Fibroblast of lung (primary cell): ENCODE measurements at places on chromosomes 6 and 20.

- DNase-seq: peak; percentile 70
These were observed 20.7 kb downstream of the GTPBP2 start for GRCh38 chr6:43608310-43608763.

DNA sequence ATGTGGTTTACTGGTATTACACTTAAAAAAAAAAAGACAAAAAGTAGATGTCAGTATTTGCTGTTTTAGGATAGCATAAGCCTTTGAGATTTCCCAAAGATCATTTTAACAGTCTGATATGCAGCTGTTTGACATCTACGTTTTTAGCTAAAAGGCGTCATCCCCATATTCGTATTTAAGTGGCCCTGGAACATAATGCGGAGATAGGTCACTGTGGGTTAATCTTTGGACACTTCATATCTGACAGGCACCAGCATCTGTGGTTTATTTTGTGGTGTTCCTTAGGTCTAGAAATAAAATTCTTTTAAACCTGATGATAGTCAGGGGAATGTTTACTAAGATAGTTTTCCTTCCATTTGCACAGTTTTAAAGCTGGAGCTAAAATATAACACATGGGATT lies 313.7 kb downstream of the SOX4 start:
- DNase-seq: peak; percentile 73

- DNase-seq: no peak
These were observed 6.6 kb downstream of the EZR start for GRCh38 chr6:158812611-158813010.

GRCh38 chr20:58656831-58657230 lies 5.7 kb downstream of the STX16 start:
- DNase-seq: no peak

- DNase-seq: no peak
These were observed 79.5 kb downstream of the SESN1 start for GRCh38 chr6:109015176-109015575.

DNA sequence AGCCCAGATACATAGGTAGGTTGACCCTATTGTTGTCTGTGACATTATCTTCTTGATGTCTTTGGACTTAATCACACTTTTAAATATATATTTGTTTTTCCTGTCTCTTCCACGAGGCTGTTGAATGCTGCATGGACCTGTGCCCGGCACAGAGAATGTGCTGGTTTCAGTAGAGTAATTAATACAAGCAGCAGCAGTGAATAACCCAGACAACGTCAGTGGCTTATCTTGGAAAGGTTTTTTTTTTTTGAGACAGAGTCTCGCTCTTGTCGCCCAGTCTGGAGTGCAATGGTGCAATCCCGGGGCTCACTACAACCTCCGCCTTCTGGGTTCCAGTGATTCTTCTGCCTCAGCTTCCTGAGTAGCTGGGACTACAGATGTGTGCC lies 108.2 kb downstream of the CDH26 start:
- no peak for DNase-seq

GRCh38 chr6:16058201-16058928 lies 70.5 kb upstream of the MYLIP start:
- DNase-seq: no peak

- no peak for DNase-seq
These were observed 32.7 kb upstream of the PROKR2 start for GRCh38 chr20:5349448-5349847.

DNA sequence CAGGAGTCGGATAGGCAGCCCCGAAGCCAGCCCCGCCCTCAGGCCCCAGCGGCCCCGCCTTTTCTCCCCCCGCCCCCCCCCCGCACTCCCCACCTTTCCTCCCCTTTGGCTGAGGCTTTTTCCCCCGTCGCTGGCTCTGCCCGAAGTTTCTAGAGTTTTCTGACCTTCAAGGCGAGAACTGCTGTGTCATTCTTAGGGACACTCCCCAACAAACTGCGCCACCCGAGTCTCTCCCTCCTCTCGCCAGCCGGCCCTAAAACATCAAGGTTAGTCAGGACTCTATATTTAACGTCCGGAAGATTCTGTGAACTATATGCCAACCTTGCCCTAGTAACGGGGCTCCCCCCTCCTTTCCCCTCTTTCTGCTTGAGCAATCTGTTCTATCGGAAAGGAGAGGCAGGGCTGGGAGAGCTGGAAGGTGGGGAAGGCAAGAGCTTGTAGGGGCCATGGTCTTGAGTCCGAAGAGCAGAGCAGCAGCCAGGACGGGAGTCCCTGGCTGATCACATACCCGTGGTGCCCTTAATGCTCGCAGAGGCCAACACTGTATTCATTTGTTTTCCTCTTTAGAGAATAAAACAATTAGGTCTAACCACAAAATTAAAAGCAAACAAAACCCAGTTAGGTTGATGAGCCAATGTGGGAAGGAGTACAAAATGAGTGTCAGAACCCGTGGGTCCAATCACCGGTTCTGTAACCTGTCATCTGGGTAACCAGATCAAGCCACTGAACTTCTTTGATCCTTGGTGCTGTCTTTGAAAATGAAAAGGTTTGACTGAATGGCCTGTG lies 5.3 kb upstream of the HSPA1B start:
- peak; percentile 92 for DNase-seq

- DNase-seq: no peak
These were observed 17.7 kb downstream of the RAB22A start for GRCh38 chr20:58327211-58327610.

GRCh38 chr6:91678679-91679446 lies 1092.0 kb upstream of the MAP3K7 start:
- DNase-seq: no peak

- peak; percentile 2 for DNase-seq
These were observed 51.0 kb upstream of the CEP162 start for GRCh38 chr6:84278321-84278998.

DNA sequence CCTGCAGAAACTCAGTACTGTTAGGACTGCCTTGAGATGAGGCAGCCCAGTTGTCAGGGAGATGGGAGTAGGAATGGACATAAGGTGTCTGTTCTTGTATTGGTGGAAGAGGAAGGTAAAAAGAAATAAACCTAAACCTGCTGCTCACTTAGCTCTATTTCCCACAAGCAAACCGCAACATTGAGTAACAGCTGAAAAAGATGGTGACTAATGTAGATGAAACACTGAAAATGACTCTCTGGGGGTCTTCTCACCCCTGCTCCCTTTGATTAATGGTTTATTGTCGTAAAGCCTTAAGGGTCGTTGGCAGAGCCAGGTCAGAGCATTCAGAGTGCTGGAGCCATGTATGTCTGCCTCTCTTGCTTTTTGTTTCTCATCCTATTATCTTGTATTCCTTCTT lies 87.5 kb downstream of the FOXO3 start:
- DNase-seq: peak; percentile 67

DNA sequence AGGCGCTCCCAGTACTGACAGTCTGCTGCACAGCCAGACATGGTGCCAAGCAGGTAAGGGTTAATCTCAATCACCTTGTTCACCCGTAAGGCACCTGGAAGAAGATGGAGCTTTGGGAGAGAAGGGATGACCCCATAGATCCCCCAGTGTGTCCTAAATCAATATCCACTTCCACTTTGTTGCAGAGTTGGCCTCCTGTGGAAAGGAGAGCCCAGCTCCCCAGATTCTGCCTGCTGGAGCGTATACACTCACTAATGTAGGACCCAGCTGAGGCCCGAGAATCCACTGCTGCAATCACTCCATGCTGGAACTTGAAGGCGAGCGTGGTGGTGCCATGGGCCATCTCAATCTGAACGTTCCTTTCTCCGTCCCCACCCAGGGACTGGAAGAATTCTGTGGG lies 1.2 kb downstream of the PSMB8 start:
- no peak for DNase-seq

- DNase-seq: no peak
These were observed 46.2 kb downstream of the RPP40 start for GRCh38 chr6:4957521-4958231.

DNA sequence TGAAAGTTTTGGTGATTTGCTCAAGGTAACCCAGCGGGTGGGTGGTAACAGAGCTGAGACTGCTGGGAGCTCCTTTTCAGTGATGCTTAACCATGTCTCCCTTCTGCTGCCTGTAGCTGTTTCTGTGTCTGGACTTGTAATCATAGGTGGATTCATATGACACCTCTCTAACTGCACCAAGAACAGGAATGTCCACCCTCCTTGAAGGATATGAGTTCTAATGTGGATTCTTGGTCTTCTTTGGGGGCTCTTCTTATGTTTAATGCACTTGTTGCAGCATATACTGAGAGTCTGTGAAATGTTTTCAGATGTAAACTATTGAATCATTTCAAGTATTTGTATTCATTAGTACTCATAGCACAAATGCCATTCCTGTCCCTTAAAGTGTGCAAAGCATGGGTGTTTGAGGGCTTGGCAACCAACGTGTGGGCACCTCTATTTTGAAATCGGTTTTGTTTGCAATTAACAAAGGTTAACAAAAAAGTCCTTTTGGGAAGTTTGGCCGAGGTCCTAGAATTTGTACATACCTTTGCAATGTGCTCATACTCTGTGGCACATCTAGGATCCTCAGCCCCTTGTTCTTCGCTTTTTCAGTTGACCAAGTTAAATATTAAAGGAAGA lies 138.0 kb downstream of the SOX4 start:
- peak; percentile 86 for DNase-seq

DNA sequence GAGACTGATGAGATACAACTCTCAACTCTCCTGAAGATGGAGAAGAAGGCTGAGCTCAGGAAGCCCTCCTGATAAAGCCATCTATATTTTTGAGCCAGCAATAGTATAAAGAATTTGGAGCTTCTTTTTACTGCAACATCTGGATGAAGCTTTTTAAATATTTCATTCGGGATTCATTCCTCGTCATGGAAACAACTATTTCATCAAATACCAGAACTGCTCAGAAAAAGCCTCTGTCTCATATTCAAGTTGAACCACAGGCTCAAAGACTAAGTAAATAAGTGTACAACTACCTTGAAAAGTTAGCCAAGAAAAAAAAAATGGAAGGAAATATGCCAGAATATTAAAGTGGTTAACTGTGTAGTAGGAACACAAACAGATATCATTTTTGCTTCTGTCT lies 37.8 kb downstream of the PTPRT start:
- no peak for DNase-seq

DNA sequence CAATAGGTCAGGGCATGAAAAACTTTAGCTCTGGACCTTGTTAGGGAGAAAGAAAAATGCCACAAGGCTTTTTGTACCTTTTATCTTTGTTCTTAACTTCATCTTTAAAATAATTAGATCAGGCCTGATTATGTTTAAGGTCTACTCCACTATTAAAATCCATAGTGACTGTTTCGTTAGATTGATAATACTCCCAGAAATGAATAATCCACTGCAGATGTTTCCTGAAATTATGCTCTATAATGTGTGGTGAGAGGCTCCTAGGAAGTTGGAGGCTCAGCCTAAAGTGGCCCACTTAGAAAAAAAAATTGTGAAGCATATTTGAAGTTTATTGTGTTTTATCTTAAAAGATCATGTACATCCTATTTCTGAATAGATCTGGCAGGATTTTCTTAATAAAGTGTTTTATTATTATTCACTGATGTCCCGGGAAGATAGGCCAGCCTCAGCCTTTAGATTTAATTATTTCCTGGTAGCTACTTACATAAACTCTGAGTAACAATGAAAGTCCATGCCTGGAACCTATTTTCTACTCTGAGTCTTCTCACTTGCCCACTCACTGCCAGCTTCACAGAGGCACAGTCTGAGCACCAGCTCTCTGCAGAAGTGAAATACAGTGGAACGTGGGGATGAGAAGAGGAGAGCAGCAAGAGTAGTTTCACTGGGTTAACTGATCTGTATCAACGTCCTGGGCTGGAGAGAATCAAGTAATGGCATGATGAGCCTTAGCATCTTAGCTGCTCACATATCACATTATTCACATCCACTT lies 126.8 kb upstream of the TMEM170B start:
- DNase-seq: no peak

DNA sequence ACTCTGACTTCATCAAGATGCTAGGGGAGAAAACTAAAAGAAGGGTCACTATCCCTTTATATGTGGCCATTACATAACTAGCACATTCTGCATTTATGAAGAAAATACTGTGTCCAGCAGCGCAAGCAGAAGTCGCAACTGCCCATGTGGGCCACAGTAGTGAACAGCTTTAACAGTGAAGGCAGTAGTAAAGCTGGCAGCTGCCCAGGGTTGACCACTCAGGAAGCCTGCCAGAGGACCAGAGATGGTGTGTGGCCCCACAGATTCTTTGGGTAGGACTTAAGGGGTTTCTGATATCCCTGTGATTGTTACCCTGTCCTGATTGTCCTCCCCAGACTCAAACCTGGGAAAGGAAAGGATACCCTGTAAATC lies 88.3 kb upstream of the NT5E start:
- no peak for DNase-seq

DNA sequence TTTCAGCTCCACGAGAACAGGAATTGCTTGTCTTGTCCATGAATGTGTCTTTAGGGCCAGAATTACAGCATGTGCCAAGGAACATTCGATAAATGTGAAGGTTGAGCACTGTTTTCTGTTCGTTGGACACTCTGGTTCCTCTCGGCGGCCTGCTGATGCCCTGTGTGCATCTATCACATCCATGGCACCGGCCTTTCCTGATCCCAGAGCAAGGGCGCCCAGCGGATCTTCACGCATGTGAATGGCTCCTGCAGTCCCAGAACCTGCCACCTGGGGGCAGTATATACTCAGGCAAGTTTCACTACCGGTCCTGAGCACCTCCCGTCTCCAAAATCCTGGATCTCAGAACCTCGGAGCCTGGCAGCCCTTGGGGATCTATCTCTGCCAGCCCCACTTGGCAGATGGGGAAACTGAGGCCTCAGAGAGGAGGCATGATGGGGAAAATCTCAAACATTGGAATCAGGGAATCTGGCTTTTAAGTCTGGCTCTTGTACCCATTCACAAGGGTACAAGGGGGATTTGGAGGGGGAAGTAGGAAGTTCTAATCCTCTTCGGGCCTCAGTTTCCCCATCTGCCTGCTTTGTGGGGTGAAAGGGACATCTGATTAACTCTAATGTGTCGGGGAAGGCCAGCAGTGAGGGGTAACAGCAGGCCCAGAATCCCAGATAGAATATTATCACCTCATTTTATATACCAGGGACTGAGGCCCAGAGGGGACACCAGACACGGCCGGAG lies 4.3 kb upstream of the CEBPB start:
- DNase-seq: peak; percentile 84

DNA sequence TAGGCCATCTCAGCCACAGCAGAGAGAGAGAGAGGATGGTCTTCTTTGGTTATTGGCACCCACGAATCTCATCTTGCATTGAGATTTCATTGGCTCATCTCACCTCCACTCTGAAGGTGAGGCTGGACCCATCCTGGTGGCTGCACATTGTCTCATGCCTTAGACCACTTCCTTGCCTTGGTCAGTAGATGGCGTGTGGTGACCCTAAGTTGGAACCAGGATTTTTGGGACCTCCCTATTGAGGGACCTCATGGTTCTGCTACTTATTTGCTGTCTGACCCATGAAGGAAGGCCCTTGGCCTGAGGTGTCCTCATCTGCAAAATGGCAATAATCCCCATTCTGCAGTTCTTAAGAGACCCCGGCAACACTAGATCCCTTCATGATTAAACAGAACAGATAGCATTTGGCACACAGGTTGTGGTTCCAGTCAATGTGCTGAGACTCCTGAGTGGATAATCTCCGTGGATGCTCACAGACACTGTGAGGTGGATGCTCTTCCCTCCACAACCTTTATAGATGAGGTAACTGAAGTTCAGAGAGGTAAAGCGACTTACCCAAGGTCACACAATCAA lies 21.5 kb upstream of the AAR2 start:
- DNase-seq: peak; percentile 57
